ENCODE measurements at places on chromosomes 3 and 15.

DNA sequence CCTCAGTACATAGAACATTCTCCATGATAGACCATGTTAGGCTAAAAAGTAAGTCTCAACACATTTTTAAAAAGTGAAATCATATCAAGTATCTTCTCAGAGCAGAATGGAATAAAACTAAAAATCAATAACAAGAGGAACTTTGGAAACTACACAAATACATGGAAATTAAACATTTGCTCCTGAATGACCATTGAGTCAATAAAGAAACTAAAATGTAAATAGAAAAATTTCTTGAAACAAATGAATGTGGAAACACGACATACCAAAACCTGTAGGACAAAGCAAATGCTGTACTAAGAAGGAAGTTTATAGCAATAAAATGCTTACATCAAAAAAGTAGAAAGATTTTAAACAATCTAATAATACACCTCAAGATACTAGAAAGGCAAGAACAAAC lies 33.6 kb downstream of the NEK10 start:
- DNase-seq: no peak

DNA sequence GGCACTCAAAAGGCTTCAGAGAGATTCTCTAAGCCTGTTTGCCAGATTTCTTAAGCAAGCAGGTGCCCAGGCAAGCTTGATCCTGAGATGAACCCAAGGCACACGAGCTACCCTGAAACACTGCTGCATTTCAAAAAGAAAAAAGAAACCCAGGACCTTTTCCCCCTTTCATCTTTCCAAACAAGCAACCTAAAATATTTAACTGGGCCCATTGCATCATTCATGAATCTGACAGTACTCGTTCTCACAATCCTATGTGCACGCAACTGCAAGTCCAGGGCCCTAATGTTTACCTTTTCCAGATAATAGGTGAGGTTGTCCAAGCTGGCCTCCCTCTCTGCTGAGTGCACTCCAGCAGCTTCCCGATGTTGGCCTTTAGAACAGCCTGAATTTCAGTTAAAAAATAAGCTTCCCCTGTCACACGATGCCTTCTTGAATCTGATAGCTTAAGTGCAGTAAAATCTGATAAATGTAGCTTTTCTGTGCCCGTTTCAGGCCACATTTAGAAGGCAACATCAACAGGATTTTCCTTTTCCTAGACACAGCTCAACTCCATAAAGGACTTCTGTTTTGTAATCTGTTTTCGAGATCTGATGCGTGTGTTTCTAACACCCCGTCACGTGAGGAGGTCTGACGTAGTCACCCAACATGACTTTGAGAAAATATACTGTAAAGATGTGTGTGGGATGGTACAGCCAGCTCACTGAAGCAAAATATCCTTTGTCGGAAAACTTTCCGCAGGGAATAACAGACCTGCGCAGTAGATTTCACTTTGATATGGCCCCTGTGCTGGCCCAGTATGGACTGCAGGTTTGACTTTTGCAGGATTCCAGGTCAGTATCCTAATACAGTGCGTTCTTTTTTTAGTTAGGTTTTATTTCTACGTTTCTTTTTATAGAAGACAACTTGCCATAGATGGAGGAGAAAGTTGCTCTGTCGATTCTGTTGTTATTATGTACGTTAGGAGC lies 55.1 kb upstream of the RASA2 start:
- no peak for DNase-seq

DNA sequence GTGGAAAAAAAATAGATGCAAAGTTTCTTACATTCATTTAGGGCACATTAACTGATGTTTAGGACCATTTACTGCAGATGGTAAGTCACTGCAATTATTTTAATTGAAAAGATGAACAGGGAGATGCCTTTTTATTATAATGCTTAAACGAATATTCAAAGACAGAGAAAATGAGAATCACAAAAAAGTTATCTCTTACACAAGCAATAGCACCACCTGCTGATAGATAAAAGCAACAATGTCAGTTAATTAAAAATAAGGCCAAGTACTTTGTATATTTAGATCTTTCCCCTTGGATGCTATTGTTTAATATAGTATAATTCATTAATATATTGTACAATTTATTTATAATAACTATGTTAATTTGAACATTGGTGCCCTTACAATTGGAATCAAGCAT lies 55.9 kb downstream of the IFT80 start:
- DNase-seq: peak; percentile 11

GRCh38 chr15:59245559-59245958 lies 38.9 kb downstream of the LDHAL6B start:
- DNase-seq: no peak

Data from astrocyte (in vitro differentiated cells and primary cell).